Astrocyte (in vitro differentiated cells and primary cell): ENCODE measurements at places on chromosomes 13 and 19. TPM values are rescaled to one million over a fixed set of nuclear protein-coding genes. Genes with fewer than 3 reads are reported as not detected.
A peak's percentile ranks its signal among the peaks of the same experiment; 100 is the strongest.

ZNF154 gene
- total RNA-seq = 12.7 and 13.1 TPM in 2 replicates

FCER2 gene
- not detected in 2 replicates for total RNA-seq

WTIP gene
- total RNA-seq = 23.0 and 32.5 TPM in 2 replicates

DNA sequence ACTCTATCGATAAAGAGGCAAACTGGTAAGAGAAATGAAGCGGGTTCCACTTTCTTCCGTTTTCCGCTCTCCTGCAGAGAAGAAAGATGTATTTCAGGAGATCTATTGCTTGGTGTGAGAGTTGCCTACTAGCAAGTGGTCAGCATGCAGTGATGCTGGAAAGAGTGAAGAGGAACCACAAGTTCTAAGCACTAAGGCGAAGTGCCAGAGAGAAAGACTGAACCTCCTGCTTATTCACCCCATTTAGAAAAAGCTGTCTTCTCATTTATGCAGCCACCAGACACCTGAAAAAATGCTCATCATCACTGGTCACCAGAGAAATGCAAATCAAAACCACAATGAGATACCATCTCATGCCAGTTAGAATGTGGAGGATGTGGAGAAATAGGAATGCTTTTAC lies 78.7 kb upstream of the GPC6 start:
- H3K36me3 ChIP-seq = no peaks in the 10 kb centered on the region
- H3K27ac ChIP-seq = peak overlapping the region; percentile 74
- no peaks in the 10 kb centered on the region for H3K27me3 ChIP-seq
- DNase-seq = peak; percentile 79
- H3K4me1 ChIP-seq = peaks cover 25% of the 10 kb centered on the region

- H3K36me3 ChIP-seq = no peaks in the 10 kb centered on the region
- H3K27me3 ChIP-seq = no peaks in the 10 kb centered on the region
Observed at GRCh38 chr19:28601723-28602440, 611.1 kb downstream of the UQCRFS1 start.
